Suprapubic skin (tissue), 4 donors: ENCODE measurements at places on chromosomes 6 and 20.
A peak's percentile ranks its signal among the peaks of the same experiment; 100 is the strongest.

GRCh38 chr6:35181933-35182612 is 31.7 kb upstream of the SCUBE3 start:
- H3K27me3 ChIP-seq = no peaks in the 10 kb centered on the region
- H3K27ac ChIP-seq = no peak overlapping the region
- H3K4me1 ChIP-seq = peaks cover 14% of the 10 kb centered on the region
- H3K36me3 ChIP-seq = no peaks in the 10 kb centered on the region
- no peak overlapping the region for H3K4me3 ChIP-seq

DNA sequence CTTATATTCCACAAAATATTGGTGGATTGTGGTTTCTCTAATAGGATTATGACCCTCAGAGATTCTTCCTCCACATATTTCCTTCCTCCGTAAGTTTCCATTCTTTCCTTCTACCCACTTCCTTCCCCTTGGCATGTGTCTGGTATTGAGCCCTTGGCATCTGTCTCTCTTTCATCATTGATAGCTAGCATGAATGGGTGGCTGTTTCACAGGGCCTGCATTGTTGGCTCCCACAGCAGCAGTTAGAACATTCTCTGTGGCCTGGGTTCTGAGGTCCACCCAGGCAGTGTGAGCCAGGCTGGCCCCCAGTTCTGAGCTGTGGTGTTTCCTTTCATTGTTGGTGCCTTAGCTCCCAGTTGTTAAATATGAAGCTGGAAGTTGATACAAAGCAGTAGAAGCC is 125.3 kb downstream of the ANKS1A start:
- H3K27me3 ChIP-seq = no peaks in the 10 kb centered on the region
- H3K27ac ChIP-seq = peak overlapping the region; percentile 92
- peaks cover 7% of the 10 kb centered on the region for H3K36me3 ChIP-seq
- no peak overlapping the region for H3K4me3 ChIP-seq

GRCh38 chr6:38099221-38099620 is 279.7 kb downstream of the ZFAND3 start:
- no peaks in the 10 kb centered on the region for H3K4me1 ChIP-seq
- H3K4me3 ChIP-seq = no peak overlapping the region
- no peak overlapping the region for H3K27ac ChIP-seq
- no peak for DNase-seq
- no peaks in the 10 kb centered on the region for H3K27me3 ChIP-seq

DNA sequence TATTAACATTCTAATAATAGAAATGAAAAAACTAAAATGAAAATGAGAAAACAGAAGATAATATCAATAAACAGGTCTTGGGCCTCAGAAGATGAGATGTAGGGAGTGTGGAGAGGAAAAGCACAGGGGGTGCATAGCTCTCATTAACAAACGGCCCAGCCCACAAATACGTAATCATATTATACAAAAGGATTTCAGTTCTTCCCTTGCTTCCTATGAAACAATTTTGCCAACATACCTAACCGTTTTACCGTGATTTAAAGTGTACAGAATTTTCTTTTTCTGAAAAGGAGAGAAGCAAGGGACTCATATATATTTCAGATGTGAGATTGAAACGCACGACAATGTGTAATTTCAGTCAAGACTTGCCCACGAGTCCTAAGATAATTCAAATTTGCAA is 136.0 kb downstream of the HFE start:
- peaks cover 15% of the 10 kb centered on the region for H3K4me1 ChIP-seq
- H3K4me3 ChIP-seq = peak overlapping the region; percentile 56

GRCh38 chr6:166737261-166737660 is 110.2 kb upstream of the RPS6KA2 start:
- no peaks in the 10 kb centered on the region for H3K36me3 ChIP-seq
- H3K27ac ChIP-seq = no peak overlapping the region
- H3K4me3 ChIP-seq = no peak overlapping the region
- H3K27me3 ChIP-seq = no peaks in the 10 kb centered on the region
- DNase-seq = no peak
